NCI-H1105 (cell line): ENCODE measurements at places on chromosomes 4 and X.

- no peak for DNase-seq
Observed at GRCh38 chr4:182504463-182504862, 261.3 kb downstream of the TENM3 start.

- DNase-seq: no peak
Observed at GRCh38 chrX:141185366-141185765, 8.4 kb upstream of the LDOC1 start.

GRCh38 chr4:66275411-66276038, 605.2 kb upstream of the EPHA5 start:
- DNase-seq: no peak

DNA sequence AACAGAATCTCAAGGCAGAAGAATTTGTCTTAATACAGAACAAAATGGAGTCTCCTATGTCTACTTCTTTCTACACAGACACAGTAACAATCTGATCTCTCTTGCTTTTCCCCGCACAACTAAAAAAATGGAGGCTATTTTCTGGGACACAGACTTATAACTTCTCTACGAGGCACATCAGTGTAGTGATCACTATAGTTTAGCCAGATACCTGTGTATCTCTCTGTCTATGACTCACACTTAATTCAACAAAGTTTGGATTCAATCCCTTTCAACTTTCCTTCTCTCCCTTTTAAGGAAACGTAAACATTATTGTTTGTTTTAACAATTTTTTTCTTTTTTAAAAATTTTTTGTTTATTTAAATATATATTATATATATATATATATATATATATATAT, 29.4 kb downstream of the APELA start:
- no peak for DNase-seq

- peak; percentile 80 for DNase-seq
Observed at GRCh38 chr4:153466949-153467896, 1.1 kb downstream of the TMEM131L start.

- DNase-seq: peak; percentile 59
Observed at GRCh38 chrX:131219271-131219670, 69.8 kb downstream of the IGSF1 start.

DNA sequence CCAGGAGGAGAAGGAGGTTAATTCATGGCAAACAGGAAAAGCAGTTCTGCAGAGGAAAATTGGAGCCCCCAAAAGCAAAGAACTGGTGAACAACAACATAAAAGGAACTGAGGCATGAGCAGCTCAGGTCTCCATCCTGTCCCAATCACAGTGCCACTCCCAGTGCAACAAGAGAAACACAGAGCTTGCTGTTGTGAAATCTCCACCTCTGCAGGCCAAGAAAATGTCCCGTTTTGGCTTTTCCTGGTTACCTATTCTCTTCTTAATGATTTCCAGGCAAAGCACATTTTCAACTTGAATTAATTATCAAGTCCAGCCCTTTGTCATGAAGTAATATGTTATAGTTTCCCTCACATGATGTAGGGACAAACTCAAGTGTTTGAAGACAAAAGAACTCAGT, 778 bp downstream of the C1QTNF7 start:
- no peak for DNase-seq

GRCh38 chrX:56107320-56107719, 124.8 kb upstream of the KLF8 start:
- peak; percentile 40 for DNase-seq

- no peak for DNase-seq
Observed at GRCh38 chrX:8025705-8026104, 98.5 kb upstream of the PNPLA4 start.

DNA sequence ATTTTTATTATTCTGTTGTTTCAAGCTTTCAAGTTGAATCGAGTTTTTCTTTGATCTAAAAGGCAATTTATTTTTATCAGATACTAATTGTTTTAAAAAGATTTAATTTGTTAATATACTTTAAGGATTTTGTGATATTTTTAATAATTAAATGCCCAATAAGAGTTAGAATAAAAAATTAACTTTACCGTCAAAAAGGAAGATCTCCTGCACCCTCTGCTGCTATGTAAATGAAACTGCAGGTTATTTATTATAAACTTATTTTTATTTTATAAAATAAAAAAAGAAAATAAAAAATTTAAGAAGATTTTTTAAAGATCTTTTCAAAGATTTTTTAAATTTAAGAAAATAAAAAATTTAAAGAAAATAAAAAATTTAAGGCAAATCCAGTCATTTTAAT, 166.1 kb downstream of the CCSER1 start:
- DNase-seq: no peak

- no peak for DNase-seq
Observed at GRCh38 chrX:3066555-3066954, 25.3 kb downstream of the ARSF start.

GRCh38 chr4:10074767-10075105, 41.9 kb downstream of the WDR1 start:
- no peak for DNase-seq

DNA sequence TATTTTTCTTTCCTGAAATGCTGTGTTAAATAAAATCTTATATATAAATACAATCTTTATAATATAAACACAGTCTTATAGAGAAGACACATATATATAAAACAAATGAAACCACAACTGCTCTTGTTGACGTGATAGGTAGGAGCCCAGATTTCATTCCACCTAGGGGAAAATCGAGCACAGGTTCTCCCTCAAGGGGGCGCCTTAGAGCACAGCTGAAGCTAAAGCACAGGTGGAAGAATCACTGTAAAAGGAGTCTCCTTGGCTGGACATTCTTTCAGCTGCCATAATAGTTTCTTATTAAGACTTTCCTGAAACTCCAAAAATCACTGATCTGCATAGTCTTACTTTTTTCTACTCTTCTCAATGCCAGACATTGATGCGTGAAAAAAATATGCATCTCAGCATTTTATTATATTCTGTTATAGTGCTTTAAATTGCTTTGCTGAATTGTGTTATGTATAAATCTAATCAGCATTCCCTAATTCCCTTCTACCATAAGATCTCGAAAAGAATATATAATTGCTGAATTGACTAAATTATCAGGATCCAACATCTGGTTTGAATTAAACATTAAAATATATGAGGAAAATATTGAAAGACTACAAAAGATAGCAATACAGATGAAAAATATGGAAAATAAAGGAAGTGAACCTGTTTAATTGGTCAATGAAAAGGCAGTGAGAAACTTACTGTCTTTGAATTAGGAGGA, 25.5 kb upstream of the RXFP1 start:
- no peak for DNase-seq

- DNase-seq: no peak
Observed at GRCh38 chrX:107850422-107850765, 24.7 kb downstream of the MID2 start.

DNA sequence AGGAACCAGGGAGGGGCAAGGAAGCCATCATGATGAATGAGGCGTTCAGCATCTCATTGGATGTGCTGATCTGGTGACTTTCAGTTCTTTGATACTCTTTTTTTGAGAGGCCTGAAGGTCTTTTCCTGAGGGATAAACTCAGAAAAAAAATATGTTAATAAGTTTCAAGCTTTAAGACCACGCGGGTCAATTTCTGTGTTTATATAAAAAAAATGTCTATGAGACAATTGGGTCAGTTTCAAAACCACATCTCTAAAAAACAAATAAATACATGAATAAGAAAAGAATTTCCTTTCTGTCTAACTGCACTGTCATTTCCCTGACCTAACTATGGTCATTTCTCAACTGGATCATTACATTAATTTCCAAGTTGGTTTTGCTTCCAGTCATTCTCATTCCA, 62.6 kb downstream of the TRIML1 start:
- DNase-seq: no peak

GRCh38 chr4:169098532-169098931, 88.5 kb upstream of the CBR4 start:
- no peak for DNase-seq

DNA sequence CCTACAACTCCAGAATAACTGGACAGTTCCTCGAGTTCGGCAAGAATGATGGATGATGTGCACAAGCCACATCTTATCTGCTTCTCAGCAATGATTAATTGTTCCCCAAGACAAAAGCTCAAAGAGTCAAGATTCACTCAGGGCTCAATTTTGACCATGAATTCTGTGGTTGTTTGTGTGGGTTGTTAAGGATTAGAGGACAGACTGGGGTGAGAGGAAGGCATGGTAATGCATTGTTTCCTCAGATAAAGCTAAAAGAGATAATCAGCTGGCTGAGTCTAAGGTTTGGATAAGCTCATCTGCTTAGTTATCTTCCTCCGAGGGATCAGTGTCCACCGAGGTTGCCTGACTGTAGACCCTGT, 161.0 kb downstream of the CPEB2 start:
- DNase-seq: no peak

- DNase-seq: no peak
Observed at GRCh38 chr4:9927341-9928007, 93.8 kb downstream of the SLC2A9 start.

DNA sequence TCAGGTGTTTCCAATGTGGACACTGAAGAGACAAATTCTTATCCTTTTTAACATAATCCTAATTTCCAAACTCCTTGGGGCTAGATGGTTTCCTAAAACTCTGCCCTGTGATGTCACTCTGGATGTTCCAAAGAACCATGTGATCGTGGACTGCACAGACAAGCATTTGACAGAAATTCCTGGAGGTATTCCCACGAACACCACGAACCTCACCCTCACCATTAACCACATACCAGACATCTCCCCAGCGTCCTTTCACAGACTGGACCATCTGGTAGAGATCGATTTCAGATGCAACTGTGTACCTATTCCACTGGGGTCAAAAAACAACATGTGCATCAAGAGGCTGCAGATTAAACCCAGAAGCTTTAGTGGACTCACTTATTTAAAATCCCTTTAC, 18.6 kb downstream of the TLR7 start:
- no peak for DNase-seq

DNA sequence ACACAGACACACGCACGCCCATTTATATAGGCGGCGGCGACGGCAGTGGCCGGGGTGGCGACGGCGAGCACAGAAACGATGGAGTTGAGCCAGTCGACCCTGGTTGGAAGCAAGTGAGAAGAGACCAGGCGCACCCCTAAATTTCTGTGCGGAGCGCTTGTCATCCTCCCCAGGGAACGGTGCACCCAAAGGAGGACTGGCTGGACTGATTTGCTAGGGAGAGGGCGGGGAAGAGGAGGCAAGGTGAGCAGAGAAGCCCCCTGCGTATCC, 302 bp downstream of the NHS start:
- DNase-seq: no peak

DNA sequence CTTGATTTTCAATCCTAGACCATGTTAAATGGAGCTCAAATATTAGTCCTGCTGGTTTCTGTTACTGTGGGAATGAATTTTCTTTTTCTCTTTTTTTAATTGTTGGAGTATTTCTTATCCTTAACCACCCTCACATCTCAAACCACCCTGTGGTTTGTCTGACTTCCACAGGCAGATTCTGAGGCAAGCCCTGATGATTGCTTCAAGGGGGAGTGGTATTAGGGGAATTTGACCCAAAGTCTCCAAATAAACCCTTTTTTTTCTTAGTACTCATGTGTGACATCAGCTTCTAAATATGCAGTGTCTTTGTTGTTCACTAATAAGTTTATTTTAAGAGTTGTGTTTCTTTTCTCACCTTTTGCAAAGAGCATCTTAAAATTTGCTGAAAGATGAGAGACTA, 810.3 kb downstream of the IL1RAPL1 start:
- no peak for DNase-seq
